Stimulated activated CD4-positive, alpha-beta T cell treated with anti-CD3 and anti-CD28 coated beads, Interleukin-1b, Interleukin-23, amount 100 ng/mL, for 24 hours (primary cell): ENCODE measurements at places on chromosomes 5 and 9.

DNA sequence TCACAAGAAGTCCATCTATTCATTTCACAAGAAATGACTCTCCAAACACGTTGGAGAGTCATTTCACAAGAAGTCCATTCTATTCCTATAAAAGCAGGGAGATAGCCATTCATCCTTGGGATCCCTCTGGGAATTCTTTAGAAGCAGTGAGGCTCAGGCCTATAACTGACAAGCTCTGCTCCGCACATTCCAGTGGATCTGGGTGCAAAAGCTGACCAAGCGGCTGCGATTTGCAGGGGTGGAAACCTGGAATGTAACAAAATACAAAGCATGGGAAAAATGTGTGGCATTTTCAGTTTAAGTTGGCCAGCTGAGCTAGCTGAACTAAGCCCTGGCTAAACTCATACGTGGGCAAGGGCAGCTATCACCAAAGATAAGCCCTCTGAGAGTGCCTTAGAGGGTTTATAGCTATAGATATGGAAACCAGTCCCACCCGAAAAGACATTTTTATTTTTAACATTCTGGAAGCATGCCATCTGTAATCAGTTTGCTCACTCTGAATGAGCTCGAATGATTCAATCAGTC is 8.7 kb downstream of the TAS2R1 start:
- no peak for DNase-seq

- DNase-seq, result no peak
Observed at GRCh38 chr5:97842687-97843086, 659.6 kb upstream of the RIOK2 start.

DNA sequence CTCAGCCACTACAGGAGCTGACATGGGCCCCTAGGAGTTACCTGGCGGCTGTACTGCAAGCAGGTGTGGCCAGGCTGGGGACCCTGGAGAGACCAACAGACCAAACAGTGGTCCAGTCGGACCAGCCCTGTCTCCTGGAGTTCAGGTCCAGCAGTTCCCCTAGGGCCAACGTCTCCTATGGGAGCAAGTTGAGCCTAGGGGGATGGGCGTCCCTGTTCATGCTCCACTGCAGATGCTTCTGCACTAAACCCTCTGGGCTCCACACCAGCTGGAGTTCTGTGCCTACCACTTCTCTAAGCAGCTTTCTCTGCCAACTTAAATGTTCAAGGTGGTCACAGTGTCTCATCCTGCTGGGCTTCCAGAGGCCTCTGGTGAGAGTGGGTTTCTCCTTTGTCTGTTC is 20.6 kb upstream of the OMD start:
- no peak for DNase-seq

DNA sequence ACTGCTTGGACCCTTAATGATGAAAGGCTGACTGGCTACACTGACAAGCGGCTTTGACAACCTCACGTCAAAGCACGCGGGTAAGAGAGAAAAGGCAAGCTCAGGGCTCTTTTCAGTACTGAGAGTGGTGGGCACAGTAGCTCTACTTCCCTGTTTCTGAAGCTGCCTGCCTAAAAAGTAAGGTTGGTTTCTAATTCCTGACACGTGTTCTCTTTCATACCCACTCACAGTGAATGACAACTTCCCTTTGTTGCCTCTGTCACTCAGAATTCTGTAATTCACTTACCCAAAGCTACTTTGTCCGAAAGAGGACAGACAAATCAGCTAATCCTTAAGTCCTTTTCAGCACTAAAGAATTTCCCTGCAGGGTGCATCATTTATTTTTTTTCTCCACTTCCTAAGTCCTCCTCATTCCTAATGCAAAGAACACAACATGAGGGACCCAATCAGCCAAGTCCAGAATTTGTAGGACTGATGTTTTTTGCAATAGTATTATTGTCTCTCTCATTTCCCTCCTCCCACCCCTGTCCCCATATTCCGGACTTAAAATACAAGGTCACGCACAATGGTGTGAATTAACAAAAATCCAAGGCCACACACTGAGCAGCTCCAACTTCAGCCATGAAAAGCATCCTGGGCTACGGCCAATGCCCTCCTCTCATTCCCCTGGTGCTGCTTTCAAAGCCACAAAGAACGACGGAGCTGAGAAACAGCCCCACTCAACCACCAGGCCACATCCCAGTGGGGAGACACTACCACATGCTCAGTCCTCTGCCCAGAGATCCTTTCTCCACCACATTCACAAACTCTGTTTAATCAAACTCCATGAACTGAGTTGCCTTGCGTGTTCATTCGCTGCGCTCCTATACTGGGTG is 221.0 kb downstream of the TSSK1B start:
- no peak for DNase-seq

- no peak for DNase-seq
Observed at GRCh38 chr9:17236147-17236546, 101.3 kb downstream of the CNTLN start.

DNA sequence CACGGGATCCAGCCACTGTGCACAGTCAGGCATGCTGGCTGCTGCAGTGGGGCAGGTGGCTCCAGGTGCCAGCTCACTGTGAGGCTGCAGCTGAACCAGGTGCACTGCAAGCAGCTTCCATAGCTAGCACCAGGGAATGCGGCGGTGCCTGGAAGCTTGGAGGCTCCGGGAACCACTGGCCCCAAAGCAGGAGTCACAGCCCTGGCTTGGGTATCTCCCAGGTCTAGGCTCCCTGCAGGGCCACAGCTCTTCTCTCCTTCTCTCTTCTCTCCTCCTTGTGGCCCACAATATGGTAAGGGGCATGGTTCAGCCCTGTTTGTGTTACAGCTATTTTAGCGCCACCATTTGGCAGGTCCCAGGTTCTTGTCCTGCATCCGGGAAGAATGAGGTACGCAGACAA is 6.7 kb upstream of the MTMR12 start:
- DNase-seq, result no peak

- no peak for DNase-seq
Observed at GRCh38 chr5:168879929-168880328, 300.8 kb upstream of the PANK3 start.

DNA sequence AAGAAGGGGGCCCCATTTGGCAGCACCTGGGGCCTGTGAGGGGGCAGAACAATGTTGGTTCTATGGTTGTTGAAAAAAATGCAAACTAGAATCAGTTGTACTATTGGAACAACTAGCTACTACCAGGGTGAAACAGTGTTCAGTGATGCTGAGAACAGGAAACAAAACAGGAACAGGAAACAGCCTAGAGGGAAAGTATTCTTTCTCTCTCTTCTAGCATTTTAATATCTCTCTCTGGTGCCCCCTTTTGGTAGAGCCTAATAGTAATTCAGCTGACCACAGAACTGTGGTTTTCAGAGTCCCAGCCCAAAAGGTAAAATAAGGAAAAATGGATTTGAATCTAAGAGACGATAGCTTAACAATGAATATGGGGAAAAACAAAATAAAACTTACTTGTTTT is 138.0 kb upstream of the KCNN2 start:
- no peak for DNase-seq

DNA sequence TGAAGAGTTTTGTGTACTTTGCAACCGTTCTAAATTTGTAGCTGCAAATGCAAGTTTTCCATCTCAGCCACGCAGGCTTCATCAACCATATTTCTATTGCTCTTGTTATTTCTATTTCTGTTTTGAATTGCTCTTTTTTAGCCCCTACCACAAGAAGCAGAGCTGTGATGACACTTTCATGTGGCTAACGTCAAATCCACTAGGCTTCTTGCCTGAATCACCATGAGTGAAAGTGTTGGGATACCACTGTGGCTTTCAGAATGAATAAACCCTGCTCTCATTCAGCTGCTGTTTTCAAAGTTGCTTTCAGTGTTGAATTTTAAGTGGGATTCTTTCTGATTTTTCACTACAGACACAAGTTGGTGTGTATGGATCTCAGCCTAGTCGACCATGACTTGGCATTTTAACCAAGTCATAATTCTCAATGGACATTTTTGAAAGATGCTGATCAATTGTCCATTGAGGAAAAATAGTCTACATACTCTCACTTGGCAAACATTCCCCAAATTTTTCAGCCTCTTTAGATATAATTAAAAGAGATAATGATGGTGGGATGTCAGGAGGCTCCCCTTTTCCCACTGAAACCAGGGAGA is 41.0 kb upstream of the MTAP start:
- peak; percentile 12 for DNase-seq

DNA sequence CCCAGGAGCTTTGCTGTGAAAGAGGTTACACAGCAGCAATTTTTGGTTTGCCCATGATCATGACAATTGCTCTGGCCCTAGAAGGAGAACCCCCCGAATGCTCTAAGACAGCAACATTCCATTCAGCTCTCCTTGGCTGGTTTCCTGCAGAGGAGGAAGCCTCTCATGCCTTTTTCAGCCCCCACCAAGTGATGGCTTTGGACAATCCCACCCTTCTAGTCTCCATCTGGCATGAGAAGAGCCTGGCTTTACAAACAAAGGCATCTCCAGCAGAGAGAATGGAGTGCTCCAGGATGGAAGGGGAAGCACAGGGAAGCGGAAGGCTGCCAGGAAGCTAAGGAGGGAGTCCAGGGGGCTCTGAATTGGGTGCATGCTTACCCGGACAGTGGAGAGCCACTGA is 98.4 kb downstream of the CRB2 start:
- no peak for DNase-seq

- no peak for DNase-seq
Observed at GRCh38 chr9:119368681-119369581, at the start of gene BRINP1. Gene BRINP1 (minus strand): TSS chr9:119369435. CDS start chr9:119313355, 56,080 bp downstream.

GRCh38 chr9:79763671-79764285 is 192.0 kb downstream of the TLE4 start:
- no peak for DNase-seq

DNA sequence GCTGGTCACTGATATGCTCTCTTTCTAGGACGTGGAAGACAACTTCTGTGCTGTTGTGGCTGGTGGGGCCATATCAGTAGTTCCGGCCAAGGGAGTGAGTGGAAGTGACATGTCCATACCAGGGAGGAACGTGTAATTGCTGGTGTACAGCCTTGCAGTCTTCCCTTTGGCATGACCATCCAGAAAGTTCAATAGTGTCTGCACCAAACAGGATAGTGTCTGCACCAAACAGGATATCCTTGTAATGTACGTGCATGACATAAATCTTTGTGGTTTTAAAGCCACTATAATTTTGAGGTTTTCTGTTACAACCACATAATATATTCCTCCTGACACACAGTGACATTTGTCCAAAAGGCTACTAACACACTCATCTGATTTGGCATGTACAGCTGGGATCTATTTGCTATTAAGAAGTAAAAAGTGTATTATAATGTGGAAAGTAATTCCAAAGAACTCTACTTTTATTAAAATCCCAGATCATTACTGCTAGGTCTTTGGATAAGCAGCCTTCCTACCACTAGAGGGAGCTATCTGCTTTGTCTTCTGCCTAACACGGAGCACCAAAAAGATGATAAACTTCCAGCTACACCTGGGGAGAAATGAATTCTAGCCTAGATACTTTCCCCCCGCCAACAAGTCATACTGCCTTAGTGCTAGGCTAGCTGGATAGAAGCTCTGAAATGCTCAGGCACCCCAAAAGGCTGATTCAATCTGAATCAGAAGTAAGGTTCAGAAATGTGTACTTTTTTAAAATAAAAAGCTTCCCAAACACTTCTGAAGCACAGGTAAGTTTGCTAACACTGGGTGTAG is 52.7 kb downstream of the RNF145 start:
- no peak for DNase-seq

GRCh38 chr5:165161204-165161603 is 1655.8 kb downstream of the MAT2B start:
- DNase-seq, result no peak

DNA sequence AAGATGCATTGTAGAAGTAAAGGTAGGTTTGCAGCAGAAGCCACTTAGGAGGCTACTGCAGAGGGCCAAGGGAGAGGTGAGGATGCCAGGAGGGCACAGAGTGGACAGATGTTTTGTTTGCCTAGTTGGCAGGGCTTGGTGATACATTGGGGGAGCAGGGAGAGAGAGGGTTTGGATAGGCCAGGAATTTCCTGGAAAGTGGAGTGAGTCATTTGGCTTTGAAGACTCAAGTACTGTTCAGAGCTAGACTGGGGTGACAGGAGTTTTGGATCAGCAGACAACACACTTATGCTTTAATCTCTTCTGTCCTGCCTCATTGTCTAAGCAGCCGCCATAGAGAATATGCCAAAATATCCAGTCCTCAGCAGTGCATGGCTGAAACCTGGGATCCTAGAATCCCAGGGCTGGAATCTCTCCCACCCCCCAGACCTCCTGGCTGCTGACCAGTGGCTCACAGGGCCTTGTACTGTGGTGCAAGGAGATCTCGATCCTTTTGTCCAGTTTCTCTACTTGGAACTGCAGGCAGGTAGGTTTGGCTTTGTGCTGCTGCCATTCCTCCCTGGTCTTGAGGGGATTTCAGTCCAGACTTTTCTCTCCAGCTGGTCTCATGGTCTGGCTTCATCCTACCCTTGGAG is 11.0 kb downstream of the TMEM268 start:
- DNase-seq, result no peak

GRCh38 chr9:71766663-71767062 is 1.6 kb downstream of the CEMIP2 start:
- no peak for DNase-seq

- DNase-seq, result no peak
Observed at GRCh38 chr5:558326-558725, 34.1 kb upstream of the SLC9A3 start.

- no peak for DNase-seq
Observed at GRCh38 chr5:95824747-95825146, 2.2 kb upstream of the GLRX start.

DNA sequence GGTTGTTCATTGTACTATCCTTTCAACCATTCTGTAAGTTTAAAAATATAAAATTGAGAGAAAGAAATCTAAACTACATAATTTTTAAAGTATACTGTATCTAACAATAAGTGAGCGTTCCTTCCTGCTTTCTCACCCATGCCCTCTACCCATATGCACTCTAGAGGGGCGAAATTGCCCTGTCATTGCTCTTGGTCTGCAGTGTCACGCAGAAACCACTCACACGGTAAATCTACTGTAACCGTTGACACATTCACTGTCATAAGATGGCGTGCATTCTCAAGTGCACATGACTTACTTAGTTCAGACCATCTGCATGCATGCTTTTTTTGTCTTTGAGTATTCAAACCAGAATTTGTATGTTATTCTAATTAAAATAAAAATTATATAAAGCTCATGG is 55.7 kb upstream of the NIPBL start:
- DNase-seq, result no peak

GRCh38 chr5:153500178-153500577 is 9.7 kb downstream of the GRIA1 start:
- DNase-seq, result no peak

- DNase-seq, result no peak
Observed at GRCh38 chr5:142474431-142475094, 149.7 kb upstream of the SPRY4 start.

DNA sequence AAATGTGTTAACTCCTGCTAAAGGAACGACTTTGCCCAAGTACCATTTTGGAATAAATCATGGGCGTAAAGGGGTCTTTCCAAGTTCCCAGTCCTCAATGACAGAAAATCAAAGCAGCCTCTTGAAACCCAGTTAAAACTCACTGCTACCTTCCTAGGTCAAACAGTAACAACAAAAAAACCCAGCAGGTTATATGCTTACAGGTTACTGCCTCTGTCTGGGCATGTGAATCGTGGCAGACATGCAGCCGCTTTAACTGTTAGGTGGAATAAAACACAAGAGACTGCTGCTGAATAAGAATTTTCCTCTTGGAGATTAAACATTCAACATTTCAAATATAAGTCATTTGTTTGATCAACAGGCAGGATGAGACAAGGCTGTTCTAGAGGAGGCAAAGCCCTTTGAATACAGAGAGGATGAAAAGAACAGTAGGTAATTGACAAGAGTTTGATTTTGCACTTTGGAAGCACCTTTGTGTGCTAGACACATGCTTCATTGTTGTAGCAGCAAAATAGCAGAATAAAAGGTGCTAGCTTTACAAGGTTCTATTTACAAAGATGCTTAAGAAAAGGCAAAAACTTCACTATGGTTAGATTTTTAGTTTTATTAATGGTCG is 319.4 kb downstream of the NDUFS4 start:
- DNase-seq, result no peak
